ENCODE measurements at places on chromosomes 6 and 20.
A peak's percentile ranks its signal among the peaks of the same experiment; 100 is the strongest.

DNA sequence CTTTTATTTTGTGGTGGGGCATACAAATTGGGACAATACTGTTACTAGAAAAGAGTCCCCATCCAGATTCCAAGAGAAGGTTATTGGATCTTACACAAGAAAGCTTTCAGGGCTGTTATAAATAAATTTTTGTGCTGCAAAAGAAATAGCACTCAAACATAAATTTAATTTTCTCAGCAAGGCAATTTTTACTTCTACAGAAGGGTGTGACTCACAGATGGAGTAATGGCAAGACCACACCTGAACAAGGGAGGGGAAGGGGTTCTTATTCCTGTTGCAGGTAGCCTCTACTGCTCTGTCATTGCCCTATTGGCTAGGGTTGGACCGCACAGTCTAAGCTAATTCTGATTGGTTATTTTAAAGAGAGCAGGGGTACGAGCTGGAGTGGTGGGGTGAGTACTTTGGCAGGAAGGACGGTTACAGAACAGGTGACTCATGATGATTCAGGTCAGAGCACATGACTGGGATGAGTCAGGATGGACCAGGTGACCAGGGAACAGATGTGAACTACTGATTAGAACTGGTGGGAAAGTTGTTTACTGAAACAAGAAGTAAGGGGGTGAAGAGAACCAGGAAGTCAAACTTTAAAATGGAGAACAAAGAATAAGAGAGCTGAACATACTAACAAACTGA is 41.1 kb downstream of the CNR1 start:
- no peak for DNase-seq

GRCh38 chr6:25320459-25320858 is 41.3 kb downstream of the CARMIL1 start:
- no peak for DNase-seq

DNA sequence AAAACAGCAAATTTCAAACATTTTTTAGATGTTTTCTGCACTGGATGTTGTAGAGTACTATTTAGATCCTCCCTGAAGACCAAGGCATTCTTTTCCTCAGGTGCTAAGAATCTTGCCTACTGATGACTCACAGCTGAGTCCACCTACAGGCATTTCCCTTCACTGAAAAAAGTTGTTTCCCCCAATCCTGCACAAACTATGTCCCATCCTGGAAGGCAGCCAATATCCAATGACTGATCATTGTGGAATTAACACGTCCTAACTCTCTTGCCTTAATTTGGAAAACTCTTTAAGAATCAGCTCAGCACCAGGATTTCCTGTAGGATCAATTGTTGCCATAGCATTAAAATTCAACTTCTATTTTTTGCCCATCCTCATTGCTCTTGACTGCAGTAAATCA is 268.4 kb upstream of the IRAK1BP1 start:
- DNase-seq: no peak

DNA sequence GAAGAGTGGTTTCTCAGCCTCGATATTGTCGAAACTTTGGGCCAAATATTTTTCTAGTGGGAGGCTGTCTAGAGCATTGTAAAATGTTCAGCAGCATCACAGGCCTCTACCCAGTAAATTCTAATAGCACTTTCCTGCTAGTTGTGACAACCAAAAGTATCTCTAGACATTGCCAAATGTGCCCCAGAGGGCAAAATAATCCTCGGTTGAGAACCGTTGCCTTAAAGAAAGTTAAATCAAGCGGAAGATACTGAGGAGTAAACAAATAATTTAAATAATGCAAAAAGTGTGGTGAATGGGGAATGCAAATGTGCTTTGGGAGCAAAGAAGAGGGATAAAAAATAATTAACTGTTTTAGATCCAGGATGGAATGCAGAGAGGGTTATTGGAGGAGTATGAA is 106.4 kb upstream of the ASCC3 start:
- no peak for DNase-seq

- DNase-seq: no peak
Observed at GRCh38 chr20:62326959-62327725, 24.3 kb downstream of the ADRM1 start.

DNA sequence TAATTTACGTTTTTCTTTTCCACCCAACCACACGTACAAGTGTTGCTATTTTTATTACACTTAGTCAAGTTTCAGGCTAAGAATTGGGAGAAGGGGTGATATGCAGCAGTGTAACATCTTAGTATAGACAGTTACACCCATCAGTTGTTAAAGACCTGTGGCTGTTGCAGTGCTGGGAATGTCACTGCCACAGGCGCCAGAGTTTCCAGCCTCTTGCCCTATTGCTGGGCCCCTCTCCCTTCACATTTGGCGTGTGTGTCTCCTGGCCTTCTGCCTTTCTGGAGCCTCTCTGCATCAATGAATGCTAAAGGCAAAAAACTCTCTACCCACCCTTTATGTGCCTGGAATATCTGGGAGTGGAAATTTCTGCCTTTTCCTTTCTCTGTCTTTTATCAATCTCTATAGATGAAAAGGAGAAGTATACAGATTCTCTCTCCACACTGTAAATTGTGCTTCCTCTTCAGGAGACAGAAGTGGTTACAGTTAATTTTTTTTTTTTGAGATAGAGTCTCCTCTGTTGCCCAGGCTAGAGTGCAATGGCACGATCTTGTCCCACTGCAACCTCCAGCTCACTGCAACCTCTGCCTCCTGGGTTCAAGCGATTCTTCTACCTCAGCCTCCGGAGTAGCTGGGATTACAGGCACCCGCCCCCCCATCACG is 73.0 kb downstream of the TIAM2 start:
- DNase-seq: no peak

- no peak for DNase-seq
Observed at GRCh38 chr20:36122931-36123288, 31.6 kb upstream of the EPB41L1 start.

GRCh38 chr6:161622779-161623178 is 348.9 kb upstream of the AGPAT4 start:
- no peak for DNase-seq

DNA sequence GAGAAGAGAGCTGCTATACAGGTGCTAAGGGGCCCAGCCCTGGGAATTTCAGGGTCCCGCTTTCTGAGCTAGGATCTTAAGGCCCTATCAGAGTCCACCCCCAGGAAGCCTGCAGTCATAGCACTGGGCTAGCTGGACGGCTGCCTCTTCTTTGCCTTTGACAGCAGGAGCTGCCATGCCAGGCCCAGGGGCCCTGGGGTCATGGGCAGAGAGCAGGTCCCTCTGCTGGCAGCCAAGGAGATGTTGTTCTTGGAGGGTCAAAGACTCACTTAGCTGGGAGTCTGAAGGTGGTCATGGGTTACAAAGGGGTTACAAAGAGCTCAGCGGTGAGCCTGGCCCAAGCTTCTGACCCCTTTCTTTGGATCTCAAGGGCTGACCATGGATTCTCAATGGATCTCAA is 52.7 kb downstream of the RPP21 start:
- DNase-seq: peak; percentile 41

DNA sequence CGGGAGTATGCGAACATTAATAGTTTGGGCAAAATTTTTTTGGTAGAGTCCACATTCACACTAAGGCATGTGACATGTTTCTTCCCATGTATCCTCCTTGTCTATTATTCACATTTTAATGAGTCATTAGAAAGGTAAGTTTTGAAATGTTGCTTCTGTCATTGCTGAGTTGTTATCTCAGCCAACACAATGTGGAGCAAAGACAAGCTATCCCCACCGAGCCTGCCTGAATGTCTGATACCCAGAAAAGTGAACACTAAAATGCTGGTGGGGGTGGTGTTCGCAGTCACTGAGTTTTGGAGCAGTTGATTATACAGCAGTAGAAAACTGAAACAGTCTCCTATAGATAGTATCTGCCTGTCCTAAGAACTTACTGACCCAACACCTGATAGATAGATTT is 68.3 kb upstream of the ASF1A start:
- DNase-seq: no peak

- no peak for DNase-seq
Observed at GRCh38 chr6:21840428-21840827, 246.9 kb downstream of the SOX4 start.

DNA sequence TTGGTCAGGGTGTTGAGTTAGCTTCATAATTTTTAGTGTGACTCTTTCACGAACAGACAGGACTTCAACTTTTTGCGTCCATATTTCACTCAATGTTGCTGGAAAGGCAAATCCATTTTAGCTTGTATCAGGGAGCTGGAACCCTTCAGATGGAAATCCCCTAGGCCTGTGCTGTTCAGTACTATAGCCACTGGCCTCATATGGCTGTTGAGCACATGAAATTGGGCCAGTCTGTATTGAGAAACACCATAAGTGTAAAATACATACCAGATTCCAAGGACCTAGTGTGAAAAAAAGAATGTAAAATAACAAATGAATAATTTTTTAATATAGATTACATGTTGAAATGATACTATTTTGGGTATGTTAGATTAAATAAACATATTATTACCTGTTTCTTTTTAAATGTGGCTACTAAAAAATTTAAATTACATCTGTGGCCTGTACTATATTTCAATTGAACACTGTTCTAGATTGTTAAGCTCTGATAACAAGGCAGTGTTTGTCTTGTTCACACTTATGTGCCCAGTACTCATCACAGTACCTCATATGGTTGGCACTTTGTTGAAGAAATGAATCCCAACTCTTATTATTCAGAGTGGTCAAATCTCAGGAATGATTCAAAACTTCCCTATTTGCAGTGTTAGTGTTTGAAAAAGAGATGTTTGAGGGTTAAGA is 34.3 kb downstream of the CTNNBL1 start:
- no peak for DNase-seq

DNA sequence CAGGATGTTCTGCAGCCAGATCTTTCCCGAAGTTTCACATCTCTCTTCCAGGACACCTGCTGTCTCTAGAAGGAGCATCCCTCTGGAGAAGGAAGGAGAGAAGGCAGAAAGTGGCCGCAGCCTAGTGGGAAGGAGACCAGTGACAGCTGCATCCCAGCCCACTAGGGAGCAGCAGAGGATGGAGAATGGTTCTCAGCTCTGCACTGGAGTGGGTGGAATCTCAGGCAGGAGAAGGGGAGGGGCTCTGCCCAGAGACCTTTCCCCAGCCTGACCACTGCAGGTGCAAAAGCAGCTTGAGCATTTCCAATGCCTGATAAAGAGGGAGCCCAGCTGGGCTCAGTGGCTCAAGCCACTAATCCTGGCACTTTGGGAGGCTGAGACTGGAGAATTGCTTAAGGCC is 32.3 kb downstream of the NCR2 start:
- DNase-seq: peak; percentile 48

GRCh38 chr20:1702328-1702727 is 44.7 kb upstream of the SIRPG start:
- peak; percentile 44 for DNase-seq

DNA sequence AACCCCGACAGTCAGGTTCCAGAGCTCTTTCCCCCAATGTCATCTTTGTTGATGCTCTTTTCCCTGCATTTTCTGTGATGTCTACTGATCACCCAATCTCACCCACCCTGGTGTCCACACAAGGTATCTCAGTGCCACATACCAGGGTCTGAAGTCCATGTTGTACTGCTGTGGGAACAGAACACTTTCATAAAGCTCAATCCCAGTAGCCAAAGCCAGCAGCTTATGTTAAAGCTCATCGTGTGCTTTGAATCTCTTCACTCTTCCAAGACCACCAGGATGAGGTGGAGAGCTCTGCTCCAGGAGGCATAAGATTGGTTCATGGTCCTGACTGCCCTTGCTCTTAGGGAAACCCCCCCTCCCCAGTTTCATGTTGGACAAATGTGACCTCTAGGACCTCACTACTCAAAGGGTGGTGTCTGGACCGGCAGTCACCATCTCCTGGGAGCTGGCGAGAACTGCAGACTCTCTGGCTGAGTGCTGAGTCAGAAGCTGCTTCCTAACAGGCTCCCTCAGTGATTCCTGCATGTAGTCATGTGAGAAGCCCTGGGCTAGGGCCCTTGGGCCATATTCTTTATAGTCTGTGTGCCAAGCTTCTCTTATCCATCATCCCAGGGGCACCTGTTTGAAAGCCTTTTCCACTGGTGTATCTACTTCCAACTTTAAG is 13.4 kb upstream of the CPNE5 start:
- DNase-seq: no peak

GRCh38 chr6:112033791-112034615 is 19.9 kb upstream of the CCN6 start:
- no peak for DNase-seq

DNA sequence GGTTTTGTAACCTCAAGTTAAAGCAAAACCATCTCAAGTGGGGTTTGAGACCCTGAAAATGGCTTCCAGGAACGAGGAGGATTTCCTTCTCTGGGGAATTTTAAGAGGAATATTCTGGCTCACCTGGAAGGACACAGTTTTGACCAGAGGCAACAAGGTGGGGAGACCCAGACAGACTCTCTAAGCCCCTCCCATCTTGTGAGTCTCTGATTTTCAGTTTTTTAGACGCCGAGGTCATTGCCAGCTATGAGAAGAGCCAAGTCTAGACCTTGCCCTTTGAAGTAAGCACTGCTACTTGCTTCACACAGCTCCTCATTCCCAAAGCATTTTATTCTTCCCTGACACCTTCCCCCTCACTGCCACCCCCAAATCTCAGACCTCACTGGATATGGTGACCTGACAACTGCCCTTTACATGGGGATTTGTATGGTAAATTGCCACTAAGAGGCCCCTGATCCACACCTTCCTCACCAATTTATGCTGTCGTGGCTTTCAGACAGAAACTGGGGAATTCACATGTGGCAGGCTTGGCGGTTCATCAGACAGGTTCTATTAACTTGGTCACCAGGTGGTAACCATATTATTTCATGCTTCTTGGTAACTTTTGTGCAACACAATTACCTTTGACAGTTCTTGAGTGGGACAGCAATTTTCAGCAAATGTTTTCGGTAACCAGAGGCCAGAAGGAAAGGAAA is 116.2 kb downstream of the ISM1 start:
- no peak for DNase-seq

Data from NAMALWA (cell line).